ENCODE measurements at places on chromosomes 12 and 14.

DNA sequence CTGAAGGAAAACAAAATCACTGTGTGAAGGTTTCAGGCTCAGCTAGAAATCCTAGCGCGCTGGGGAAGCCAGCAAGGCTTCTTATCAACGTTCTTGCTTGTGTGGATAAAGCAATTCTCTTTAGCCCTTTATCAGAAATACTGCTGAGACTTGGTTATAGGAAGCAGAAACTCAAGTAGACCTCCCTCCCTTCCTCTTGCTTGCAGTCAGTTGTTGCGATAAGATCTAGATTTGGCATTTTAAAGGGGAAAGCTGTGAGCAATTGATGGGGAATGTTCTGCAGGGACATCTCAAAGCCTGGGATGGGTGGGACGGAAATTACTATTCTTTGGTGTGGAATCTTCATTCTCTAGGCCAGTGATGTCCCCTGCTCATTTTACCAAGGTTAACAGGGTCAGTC, 76.4 kb upstream of the ANO4 start:
- DNase-seq, result no peak

DNA sequence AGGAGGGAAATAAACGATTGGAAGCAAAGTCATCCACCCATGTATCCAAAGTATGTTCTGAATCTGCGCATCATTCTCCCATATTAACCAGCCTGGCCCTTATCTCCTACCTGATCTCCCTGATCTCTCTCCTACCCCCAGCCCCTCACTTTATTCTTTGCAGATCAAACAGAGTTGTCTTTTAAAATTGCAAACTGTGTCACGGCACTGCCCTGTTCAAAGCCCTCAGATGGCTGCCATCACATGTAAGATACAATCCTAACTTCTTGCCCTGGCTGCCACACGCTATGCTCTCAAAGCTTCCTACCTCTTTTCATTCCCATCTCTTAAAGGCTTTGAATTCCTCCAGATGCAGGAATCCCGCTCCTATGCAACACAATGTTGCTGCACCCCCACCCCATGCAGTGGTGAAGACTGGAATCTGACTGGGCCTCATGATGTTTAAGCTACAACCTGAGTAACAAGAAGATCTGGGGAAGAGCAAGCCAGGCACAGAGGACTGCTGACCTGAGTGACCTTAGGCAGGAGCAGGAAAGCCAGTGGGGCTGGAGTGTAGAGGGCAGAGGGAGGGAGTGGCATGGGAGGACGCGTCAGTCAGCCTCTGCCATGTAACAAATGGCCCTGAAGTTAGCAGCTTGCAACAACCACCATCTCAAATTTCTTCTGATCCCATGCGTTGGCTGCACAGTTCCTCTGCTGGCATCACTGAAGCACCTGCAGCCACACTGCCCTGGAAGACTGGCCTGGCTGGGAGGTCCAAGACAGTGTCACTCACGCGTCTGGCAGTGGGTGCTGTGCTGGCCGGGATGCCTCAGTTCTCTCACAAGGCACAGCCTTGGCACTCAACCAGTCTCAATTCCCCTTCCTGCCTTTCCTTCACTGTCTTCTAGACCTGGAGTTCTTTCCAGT, 382.8 kb downstream of the BCL11B start:
- no peak for DNase-seq

- DNase-seq, result no peak
Observed at GRCh38 chr14:76954394-76955190, 73.9 kb downstream of the IRF2BPL start.

DNA sequence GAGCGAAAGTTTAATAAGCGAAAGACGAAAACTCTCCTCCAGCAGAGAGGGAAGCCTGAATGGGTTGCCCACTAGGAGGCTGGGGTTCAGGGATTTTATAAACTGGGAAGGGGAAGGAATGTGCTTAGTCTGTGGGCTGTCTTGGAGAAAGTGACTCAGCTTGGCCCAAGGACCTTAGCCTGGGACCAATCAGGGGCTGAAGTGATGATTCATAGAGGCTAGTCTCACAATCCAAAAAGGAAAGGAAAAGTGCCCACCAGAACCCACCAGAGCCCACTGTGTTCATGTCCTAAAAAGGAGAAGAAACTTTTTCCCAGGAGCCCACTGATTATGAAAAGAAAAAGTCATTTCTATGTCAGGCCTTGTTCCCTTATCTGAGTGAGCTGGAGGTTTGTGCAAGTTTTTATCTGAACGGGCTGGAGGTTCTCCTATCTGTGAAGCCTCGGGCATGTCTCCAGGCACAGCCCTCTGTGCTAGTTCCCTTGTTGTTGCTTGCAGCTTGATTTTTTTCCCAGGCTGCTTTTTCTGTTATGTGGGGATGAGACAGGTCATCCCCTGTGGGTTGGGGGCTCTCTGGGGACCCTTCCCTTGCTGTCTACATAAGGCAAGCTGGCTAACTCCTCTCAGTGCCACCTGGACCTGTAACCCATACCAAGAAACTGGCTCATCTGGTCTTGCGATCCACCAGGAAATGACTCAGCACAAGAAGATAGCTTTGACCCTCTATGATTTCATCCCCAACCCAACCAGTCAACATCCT, 8.3 kb upstream of the GOLGA5 start:
- no peak for DNase-seq

DNA sequence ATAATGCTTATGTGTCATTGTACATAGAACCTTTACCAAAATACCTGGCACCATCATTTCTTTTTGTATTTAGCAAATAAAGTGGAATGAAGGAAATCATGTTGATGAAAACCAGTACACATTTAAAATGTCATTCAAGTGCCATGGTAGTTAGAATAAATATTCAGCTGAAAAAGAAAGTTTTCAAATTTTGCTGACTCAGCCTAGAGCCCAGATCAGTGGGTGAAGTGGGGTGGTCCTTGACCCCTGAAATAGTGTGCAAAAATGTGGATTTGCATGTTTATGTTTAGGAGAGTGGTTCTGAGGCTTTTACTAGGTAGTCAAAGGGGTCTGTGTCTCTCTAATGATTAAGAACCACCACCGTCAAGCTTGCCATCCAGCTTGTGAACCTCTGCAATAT, 418.7 kb downstream of the ETNK1 start:
- DNase-seq, result no peak

GRCh38 chr14:63513756-63514155, 29.4 kb downstream of the PPP2R5E start:
- DNase-seq, result no peak

DNA sequence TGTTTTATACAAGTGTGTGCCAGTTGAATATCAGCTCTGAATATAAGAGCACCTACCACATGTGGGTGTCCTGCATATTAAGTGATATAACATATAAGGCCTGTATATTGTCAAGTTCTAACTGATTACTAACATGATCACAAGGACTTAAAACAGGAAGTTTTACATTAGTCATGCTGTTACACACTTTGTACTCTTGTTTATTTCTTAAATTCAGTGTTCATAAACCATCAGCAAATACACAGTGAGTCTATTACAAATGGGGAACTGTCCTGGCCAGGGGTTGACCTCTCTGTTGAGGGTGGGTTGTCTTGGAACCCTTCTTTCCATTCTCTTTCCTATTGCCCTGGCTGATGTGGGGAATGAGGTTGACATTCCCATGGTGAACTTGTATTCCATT, 19.1 kb downstream of the HELB start:
- no peak for DNase-seq

DNA sequence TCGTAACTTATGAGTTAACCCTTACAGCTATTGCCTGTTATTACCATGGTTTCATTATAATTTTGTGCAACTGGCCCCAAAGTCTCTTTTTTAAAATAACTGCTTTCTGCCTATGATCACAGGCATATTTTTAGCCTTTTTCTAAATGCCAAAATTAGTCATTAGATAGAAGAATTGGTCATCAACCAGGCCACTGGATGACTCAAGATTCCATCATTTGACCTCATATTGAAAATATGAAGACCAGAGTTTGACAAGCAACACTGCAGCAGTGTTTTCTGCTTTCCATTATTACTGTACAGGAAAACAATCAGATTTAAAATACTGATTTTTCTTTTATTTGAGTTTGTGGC, 54.7 kb upstream of the OTOGL start:
- DNase-seq, result no peak

DNA sequence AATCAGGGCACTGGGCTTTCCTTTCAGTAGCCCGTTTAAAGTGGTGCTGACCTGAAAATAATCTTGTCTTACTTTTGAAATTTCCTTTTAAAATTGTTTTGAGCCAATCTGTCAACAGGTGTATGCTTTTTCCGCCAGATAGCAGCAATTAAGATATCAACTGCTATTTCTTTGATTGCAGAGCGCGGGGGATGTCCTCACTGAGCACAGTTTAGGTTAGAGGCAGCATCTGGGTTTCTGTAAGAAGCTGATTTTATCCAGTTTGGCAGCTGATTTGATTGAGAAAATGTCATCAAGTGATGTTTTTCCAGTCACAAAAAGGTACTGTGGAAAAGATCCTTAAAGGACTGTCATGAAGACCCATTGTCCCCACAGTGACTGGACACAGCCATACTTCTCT, 371.8 kb downstream of the ADAMTS20 start:
- DNase-seq, result no peak

- no peak for DNase-seq
Observed at GRCh38 chr14:37114002-37114401, 58.4 kb downstream of the SLC25A21 start.

GRCh38 chr12:57730336-57731067, 8.0 kb downstream of the AGAP2 start:
- no peak for DNase-seq

DNA sequence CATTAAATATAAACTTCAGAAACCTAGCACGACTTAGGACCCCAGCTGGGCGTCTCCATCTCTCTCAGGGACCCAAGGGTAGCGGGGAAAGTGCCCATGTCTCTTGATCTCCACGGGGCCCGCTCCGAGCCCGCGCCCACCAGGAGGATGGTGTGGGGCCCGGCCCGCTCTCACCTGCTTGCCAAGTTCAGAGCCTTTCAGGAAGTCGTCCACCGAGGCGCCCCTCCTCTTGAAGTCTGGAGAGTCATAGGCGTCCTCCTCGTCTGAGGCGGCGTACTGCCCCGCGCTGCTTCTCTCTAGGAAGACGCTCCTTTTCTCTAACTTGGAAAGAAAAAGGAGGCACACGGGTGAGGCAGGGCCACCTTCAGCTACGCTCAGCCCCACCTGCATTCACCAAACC, 96.9 kb downstream of the PIWIL1 start:
- DNase-seq, result no peak

DNA sequence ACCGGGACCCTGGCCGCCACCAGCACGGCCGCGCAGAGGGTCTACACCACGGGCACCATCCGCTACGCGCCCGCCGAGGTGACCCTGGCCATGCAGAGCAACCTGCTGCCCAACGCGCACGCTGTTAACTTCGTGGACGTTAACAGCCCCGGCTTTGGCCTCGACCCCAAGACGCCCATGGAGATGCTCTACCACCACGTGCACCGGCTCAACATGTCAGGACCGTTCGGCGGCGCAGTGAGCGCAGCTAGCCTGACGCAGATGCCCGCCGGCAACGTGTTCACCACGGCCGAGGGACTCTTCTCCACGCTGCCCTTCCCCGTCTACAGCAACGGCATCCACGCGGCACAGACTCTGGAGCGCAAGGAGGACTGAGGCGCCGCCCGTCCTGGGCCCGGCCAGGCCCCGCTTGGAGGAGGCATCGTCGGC, 150.1 kb downstream of the EGLN3 start:
- DNase-seq, result no peak

- DNase-seq, result no peak
Observed at GRCh38 chr12:117038919-117039318, 60.3 kb downstream of the TESC start.

- no peak for DNase-seq
Observed at GRCh38 chr14:57212919-57213318, 55.8 kb downstream of the EXOC5 start.

DNA sequence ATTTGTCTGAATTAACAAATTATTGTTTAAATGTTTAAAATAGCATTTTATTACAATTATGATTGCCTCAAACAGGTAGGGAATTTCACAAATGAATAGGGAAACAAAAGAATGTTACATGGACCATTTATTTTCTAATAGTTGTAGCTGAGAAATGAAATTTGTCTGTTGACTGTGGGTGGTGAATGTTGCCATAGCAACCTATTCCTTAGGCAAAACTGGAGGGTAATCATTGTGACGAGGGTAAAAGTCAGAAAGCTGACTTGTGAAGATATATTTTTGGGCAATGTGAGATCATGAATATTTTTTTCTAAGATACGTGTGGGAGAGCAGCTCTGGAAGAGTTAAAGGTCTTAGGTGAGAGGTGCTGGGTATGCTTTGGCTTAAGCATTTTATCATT, 24.2 kb upstream of the CLEC14A start:
- DNase-seq, result no peak

DNA sequence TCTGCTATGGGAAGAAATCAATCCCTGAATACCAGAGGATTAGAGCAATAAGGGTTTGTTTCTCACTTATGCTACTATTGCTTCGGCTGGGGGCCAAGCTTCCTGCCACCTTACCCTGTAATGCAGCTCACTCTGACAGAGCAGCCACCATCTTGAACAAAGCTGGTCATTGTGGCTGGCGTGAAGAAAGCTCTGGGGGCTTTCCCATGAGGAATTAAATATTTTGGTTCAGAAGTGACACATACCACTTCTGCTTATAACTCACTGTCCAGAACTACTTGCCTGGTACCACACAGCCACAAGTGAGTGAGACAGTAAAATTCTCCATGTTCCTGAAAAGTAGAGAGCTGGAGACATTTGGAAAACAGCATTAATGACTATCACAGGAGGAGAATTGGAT, 82.6 kb downstream of the GALNT8 start:
- DNase-seq, result no peak

DNA sequence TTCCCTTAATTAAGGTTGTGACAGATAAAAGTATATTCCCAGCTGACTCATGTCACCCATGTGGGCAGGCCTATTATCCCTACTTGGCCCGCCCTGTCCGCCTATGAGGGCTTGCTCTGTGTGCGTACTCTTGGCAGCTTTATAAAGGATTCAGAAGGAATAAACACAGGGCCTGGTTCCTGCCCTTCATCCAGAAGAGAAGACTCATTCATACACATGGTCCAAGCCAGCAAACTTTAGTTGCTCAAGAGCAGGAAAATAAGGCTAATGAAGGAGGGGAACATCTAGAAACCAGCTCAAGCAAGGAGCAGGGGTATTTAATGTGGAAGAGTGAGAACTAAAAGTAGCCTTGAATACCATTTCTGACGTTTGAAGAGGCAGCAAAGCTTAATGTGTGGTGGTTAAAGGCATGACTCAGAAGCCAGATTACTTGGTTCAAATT, 141.9 kb downstream of the CRADD start:
- no peak for DNase-seq

DNA sequence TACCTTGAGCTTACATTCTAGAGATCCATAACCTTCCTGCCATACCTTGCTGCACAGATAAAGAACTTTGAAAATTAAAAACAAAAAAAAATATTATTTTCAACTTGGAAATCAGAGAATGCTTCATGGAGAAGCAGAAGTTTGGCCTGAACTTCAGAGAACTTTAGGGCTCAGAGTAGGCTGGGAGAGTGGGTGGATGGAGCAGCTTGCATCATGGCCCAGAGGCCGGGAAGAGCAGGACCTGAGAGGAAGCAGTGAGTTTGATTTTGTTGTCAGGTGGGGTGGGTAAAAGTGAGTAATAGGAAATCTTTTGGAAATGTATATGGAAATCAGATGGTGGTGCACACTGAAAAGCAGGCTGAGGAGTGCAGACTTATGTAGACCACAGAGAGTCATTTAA, 228.5 kb upstream of the KRR1 start:
- no peak for DNase-seq

- no peak for DNase-seq
Observed at GRCh38 chr12:11746940-11747716, 97.7 kb downstream of the ETV6 start.

Data from central memory CD8-positive, alpha-beta T cell (primary cell).